ENCODE measurements at places on chromosomes 2 and 18.
A peak's percentile ranks its signal among the peaks of the same experiment; 100 is the strongest.

GRCh38 chr2:226137201-226137811 is 662.3 kb downstream of the IRS1 start:
- DNase-seq = peak; percentile 30

- DNase-seq = peak; percentile 60
These were observed 210.5 kb downstream of the BCL2 start for GRCh38 chr18:63109022-63109421.

DNA sequence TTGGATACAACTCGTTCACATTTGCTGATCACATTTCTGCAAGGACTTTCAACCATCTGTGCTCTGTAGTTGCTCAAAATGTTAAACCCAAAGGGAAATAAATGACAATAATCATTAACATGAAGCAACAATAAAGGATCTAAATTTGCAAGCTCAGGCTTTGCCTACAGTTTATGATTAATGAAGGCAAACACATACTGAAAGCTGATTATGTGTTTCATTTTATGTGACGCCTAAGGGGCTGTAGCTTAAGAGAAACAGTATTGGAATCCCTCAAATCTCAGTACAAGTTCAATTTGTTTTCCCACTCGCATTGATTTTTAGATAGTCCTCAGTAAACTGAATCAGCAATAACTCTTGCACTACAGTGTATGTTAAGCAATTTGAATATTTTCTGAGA is 160.3 kb upstream of the FSIP2 start:
- no peak for DNase-seq

DNA sequence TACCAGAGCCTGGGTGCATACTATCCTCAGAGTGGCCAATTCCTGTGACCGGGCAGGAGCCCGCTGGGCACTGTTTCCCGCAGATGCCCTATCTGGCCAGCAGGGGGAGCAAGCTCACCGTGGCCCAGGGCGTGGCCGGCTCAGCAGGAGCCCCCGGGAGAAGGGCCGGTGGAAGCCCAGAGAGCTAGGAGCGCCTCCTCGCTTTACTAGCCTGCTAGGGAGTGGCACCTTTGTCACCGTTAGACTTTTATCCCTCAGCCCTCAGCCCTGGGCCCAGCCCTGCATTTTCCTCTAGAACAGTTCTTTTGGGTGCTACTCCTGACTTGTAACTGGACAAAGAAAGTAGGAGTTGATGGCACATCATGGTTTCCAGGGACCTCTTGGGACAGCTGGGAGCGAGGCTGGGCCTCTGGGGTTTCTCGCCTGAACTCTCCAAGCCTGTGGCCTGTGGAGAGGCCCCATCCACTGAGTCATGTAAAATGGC is 24.0 kb downstream of the TMEM177 start:
- peak; percentile 89 for DNase-seq

DNA sequence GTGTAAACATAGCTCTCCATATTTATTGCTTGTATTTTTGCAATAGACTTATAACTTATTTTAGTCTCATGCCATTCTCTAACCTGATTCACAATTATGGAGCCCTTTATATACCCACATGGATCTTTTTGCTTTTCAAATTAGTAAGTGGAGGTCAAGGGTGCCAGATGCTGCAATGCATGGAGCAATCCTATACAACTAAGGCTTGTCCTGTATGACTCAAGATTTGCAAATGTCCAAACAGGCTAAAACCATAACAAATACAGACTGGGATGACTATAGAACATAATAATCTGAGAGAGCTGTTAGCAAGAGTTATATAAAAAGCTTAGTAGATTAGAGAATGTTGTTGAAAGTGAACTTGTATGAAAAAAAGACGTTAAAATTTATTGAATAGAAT is 690.4 kb upstream of the NRXN1 start:
- no peak for DNase-seq

DNA sequence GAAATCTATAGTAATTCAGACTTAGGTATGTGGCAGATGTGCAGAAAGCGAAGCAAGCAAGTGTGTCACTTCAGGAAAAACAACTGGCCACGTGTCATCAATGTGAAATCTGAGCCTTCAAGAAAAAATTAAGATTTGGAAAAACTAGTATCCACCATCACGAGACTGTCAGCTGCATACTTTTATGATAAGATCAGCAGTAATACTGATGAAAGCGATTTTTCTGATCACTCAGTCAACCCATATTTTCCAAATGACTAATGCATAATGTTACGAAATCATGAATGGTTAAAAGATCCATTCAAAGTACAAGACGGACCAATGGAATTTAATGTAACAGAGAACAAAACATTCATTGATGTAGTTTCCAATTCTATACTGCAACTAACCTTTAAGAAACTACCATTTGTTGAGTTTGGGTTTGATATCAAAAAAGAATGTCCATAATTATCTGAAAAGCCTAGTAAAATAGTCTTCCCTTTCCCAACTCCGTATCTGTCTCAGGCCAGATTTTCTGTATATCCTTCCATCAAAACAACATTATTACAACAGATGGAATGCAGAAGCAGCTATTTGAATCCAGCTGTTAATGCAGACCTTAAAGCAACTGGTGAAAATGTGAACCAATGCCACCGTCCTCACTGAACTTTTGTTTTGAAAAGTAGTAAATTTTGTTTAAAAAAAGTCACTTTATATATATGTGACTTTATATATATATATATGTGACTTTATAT is 17.0 kb upstream of the BCL2 start:
- no peak for DNase-seq

- no peak for DNase-seq
These were observed 30.2 kb upstream of the ITPRID2 start for GRCh38 chr2:181861379-181861778.

- DNase-seq = no peak
These were observed 244.9 kb downstream of the ETAA1 start for GRCh38 chr2:67642046-67642382.

DNA sequence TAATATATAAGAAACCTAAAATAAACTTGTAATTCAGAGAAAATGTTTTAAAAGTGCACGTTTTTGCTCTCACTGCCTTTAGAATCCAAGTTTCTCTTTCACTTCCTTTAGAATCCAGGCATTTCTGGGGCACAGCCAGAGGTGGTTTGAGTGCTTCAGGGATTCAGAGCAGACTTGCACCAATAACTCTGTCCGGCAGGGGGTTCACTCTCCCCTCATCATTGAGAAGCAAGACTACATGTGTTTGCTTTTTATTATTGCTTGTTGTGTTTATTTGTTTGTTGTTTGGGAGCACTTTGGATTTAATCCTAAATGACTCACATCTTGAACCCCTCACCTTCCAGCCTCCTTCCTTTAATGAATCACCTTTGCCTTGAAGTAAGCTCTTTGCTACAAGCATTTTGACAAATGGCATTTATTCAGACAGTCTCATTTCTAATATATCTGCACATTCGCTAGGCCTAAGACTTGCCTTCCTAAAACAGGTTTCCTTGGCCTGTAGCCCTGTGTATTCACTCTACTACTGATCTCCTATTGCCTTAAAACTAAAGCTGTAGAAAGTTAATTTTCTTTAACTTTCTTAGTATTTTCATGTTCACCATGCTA is 233.5 kb upstream of the ATP5MC3 start:
- DNase-seq = peak; percentile 58

DNA sequence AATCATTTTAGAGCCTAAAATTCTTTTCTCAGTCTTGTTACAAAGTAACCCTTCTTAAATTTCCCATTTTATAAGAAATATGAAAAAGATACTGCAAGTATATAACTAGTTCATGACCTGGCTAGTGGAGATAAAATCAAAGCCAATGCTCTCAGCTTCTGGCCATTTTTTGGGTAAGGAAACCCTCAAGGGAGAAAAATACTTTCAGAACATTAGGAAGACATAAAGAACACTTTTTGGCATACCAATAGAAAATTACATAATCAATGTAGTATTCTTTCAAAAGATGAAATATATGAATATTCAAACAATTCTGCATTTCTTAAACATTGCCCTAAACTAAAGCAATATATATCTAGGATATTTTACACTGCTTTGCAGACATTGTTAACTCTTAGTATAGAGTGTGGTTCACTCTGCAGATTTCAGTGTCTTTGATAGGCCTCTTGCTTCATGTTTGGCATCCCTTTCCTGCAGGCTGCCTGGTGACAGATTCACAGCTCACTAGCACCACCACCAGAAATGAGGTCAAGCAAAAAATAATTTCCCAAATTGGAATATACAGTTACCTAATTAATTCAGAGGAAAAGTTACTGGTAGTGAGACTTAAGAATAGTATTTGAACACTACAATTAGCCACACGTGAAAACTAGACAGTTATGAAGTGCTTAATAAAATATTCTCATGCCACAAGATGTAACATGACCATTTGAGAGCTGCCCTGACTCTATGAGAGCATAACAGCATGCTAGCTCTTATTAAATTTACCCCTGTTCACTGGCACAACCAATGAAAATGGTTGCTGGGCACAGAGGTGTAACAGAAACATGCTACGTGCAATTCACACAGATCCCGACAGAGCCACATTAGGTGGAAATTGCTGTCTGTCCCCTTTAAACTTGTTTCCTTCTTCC is 36.0 kb downstream of the PAIP2B start:
- peak; percentile 30 for DNase-seq

- peak; percentile 72 for DNase-seq
These were observed at the start of gene TFCP2L1 for GRCh38 chr2:121284463-121285449. Gene TFCP2L1 (minus strand): TSS chr2:121285202. CDS start chr2:121285109, 93 bp downstream.

DNA sequence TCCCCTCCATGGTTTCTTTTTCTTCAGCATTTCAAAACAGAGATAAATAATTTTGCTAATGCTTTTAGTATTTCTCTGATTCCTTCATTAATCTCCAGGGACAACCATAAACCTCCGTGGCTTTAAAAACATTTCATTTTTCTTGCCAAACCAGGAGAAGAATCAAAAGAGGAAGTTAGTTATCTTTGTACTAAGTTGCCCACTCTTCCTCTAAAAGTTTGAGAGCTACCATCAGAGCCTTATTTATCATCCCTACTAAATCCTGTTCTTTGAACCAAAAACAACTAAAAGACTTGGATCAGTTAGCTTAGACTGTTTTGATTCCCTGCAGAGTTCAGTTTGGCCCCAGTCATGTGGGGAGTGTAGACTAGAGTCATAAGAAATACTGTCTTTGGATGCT is 208.4 kb downstream of the SETBP1 start:
- no peak for DNase-seq

GRCh38 chr18:45227001-45227742 is 388.1 kb upstream of the SLC14A2 start:
- DNase-seq = no peak

DNA sequence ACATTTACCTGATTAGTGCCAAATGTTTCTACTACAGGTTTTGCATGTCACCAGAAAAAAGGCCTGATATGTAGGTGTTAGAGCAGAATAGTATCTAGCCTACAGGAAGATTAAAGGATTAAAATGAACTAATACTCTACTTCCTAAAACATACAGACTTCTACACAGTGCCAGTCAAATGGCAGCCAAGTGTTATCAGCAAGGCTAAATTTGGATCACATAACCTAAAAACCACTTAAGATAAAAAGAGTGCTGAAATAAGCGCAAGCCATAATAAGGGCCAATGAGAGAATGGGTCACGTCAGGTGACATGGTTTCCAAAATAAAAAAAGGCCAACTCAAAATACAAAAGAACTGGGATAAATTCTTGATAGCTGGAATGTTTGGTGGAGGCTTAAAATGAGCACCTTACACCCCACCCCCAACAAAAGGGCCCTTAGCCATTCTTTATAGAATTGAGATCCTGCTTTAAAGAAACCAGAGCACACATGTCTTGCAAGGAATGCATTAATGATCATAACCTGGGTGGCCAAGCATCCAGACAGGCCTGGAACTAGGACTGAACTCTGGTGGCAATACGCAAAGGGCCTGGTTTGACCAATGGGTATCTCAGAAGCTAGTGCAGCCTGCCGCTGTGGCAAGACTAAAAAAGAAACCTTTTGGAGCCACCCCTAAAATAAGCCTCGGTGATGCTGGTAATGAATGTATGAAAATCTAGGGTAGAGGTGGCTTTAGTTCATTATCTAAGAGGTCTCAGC is 32.4 kb downstream of the IRS1 start:
- no peak for DNase-seq

GRCh38 chr2:26903676-26904075 is 55.7 kb downstream of the DPYSL5 start:
- DNase-seq = no peak

- DNase-seq = peak; percentile 61
These were observed 199.3 kb upstream of the EPAS1 start for GRCh38 chr2:46097714-46098480.

DNA sequence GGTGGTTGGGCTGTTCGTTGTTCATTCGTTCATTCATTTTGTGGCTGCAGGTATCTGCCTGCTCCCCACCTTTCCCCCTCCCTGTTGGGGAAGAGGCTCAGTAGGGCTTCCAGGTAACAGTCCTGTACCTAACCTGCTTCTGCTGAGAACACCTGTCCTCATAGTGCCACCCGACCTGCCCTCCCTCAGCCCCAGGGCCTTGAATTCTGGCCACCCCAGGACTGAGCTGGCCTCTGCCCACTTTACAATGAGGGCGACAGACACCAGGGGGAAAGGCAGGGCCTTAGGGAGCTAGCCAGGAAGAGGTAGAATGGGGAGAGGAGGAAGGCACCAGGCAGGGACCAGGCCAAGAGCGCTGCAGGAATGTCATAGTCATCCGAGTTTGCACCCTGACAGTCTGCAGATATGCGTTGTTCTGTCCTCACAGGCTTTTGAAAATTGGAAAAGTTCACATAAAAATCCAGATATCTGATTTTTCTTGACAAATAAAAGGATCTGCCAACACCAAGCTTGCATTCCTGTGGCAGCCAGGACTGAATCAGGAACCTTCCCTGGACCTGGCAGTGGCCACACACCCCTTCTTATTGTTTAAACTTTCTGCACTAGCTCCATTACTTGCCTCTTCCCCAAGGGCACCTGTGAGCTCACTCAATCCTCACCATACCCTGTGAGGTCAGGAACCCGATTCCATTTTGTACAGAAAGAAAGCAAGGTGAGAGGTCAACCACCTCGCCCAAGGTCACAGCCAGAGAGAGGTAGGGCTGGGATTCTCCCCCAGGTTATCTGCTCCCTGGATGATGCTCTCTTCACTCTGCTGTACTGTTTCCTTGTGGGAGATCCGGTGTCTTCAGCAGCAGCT is 35.3 kb upstream of the MRPL33 start:
- no peak for DNase-seq

- no peak for DNase-seq
These were observed 212.8 kb upstream of the SOX11 start for GRCh38 chr2:5479265-5479928.

DNA sequence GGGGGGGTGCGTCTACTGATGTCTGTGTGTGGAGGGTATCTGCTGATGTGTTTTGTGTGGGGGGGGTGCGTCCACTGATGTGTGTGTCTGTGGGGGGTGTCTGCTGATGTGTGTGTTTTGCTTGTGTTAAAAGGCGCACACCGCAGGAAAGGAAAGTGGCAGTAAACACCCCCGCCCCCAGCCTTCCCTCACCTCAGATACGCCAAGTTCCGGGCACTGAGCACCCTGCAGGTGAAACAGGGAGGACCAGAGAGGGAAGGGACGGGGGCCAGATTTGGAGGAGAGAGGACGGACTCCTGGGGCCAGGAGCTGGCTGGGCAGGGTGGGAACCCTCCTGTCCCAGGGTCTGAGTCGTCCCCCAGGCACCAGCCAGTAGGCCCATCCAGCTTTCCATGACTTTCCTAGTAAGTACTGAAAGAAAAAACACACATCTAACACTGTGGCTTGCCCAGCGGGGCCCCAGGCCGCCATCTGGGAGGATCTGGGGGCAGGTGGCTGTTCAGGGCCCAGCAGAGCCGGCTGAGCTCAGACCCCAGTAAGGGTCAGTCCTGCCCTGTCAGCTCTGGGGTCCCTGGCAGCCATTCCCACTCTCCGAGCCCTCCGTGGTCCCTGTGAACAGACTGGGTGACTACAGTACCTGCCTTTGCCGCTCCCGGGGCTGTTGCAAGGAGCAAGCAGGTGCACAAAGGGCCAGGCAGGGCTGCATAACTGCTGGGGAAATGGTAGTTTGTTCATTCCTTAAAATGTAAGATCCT is 126.9 kb downstream of the NFATC1 start:
- peak; percentile 10 for DNase-seq

- DNase-seq = no peak
These were observed 610.0 kb upstream of the CDH2 start for GRCh38 chr18:28786926-28787325.

Measured in kidney (tissue), 22 donors.